H1 (cell line): ENCODE measurements at places on chromosomes 11 and 22.
A peak's percentile ranks its signal among the peaks of the same experiment; 100 is the strongest.

- DNase-seq = no peak
Observed at GRCh38 chr11:69499186-69499917, 17.9 kb downstream of the LINC01488 start.

DNA sequence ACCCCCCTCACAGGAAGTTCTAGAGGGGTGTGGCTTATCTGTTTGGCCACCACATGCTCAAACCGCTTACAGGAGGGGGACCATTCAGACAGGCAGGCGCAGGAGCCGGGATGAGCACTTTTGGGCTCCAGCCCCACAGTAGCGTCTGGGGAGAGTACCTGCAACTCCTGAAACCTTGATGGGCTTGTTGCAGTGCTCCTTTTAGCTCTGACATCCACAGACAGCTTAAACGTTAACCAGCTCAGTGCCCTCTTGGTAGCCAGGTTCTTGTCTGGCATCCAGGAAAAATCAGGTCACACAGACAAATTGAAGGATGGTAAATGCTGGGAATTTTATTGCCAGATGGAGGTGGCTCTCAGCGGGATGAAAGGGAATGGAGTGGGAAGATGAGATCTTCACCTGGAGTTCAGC is 326.3 kb downstream of the ETS1 start:
- no peak for DNase-seq

DNA sequence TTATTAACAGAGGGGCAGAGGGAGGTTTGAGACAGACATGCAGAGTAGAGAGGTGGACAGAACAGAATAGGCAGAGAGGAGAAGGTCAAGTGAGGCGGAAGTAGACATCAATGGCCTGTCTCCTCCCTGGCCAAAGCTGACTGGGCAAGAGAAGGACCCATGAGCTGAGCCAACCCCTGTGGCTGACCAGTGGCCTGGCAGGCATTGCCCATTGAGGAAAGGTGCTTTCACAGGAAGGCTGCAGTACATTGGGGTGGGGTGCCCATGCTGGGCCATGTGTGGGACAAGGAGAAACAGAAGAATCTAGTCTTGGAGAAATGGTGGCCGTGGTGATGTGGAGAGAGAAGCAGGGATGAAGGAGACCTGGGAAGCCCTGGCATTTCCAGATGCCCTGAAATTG is 76.0 kb downstream of the MYEOV start:
- no peak for DNase-seq

DNA sequence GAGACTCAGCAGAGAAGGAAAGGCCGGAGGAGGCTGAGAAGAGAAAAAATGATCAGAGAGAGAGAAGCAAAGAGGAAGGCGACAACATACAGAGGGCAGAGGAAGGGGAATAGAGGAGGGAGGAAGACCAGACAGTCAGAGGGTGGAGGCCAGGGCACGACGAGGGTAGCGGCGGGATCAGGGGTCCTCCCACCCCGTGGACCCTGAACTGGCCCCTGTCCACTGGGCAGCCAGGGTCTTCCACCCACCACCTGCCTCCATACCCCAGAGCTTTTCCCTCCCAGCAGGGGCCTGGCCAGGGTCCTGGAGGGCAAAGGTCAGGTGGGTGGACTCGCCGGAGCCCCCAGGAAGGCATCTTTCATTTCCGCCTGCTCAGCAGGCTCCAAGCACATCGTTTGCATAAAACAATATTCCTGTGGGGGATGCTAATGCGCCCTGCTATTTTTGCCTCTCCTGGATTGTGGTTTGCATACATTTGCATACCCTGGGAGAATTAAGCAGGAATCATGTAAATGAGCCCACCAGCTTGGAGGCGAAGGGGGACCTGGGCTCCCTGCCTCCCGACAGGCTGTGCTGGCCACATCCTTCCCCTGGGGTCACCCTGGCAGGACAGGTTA is 394.1 kb downstream of the MN1 start:
- DNase-seq = no peak

DNA sequence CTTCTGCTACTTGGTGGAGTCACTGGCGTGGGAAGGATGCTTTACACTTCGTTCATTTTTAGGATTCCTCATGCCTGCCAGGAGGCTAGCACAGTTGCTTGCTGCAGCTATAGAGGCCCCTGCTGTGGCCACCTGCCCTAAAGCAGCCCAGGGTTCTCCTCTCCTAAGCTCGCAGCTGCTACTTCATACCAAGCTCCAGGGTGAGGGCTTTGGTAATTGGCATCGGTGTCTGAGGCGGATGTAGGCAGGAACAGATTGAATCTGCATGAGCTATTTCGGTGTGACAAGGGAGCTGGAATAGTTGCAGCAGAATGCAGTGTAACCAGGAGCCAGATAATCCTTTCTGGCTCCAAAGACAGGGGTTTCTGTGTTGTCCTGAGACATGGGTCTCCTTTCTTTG is 133.1 kb downstream of the MICAL2 start:
- no peak for DNase-seq

GRCh38 chr11:69554849-69555248 is 73.4 kb downstream of the LINC01488 start:
- DNase-seq = no peak

- no peak for DNase-seq
Observed at GRCh38 chr11:86610559-86611341, 61.7 kb downstream of the ME3 start.

GRCh38 chr22:49139492-49140151 is 688.1 kb downstream of the BRD1 start:
- DNase-seq = no peak

DNA sequence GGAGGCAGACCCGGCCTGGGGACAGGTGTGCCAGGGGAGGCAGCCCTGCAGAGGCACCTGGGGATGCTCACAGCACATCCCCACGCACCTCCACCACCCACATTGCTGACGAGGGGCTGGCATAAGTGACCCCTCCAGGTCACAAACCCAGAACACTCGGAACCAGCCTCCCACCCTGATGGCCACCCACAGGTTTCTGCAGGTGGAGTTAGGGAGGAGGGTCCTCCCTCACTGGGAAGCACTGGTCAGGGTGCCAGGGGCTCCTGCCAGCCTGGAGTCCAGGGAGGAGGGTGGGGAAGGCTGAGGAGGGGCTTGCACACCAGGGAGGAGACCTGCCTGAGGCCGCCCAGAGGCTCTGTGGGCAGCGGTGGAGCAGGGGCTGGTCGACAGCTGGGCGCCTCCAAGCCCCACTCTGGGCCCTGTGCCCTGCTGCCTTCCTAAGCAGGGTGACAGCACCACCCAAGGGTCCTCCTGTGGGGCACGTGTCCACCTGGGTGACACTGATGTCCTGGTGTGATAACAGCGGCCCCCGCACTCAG is 51.0 kb upstream of the CARS1 start:
- no peak for DNase-seq

DNA sequence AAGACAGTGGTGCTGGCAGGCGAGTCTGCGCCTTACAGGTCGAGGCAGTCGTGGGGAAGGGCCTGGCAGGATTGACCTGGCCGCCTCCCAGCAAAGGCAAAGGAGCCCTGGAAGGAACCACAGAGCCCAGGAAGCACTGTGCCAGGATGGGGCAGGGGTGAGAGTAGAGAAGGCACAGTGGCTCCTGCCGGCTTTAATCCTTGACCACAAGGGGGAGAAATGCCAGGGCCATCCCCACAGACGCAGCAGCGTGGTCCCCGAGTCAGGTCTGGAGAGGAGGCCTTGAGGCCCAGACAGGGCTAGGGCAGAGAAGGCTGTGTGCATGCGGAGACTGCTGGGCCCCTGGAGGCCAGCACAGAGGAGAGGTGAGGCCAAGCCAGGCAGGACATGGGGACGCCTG is 9.9 kb upstream of the NDUFS8 start:
- peak; percentile 71 for DNase-seq
